Stimulated activated CD4-positive, alpha-beta T cell treated with anti-CD3 and anti-CD28 coated beads, Interleukin-1b, Interleukin-23, amount 100 ng/mL, for 1 hour (primary cell): ENCODE measurements at places on chromosomes 3 and 15.

- no peak for DNase-seq
These were observed 72.3 kb downstream of the THSD4 start for GRCh38 chr15:71187526-71187925.

GRCh38 chr3:151800431-151800830 lies 13.5 kb upstream of the AADAC start:
- DNase-seq = no peak

- DNase-seq = no peak
These were observed 60.5 kb downstream of the VGLL4 start for GRCh38 chr3:11583235-11583634.

DNA sequence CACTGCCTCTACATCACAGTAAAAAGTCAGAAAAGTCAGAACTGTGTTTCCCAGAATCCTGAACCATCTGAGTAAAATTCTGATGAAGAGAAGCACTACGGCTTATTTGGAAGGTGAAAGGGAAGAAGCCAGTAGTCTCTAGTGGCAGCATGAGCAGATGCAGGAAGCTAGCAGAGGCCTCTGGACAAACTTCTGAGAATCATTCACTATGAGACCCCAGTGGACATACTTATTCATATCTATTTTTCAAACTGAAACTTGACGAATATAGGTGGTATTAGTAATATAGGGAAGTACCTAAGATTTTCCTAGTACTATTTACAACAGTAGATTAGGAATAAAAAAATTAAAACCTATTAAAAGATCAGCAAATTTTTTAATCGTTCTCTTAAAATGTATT lies 272.8 kb upstream of the TTC14 start:
- DNase-seq = no peak

- DNase-seq = no peak
These were observed 763.8 kb downstream of the ROBO1 start for GRCh38 chr3:79003994-79004393.

GRCh38 chr3:29642393-29643033 lies 361.6 kb downstream of the RBMS3 start:
- DNase-seq = no peak

DNA sequence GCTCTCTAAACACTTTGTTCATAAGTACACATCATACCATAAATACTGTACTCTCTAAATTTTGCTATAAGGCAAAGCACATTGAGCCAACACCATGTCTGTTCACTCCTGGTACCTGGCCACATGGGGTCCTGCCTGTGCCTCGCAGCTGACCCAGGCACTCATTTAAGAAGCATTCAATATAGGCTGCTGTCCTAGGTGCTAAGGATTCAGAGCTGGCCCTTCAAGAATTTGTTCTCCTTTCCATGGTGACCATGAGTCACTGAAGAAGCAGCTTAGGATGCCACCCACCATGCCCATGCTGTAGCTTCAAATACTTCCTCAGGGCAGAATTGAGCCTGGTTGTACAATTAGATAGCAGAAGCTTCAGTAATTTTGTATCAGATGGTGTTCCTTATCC lies 119.2 kb upstream of the ZBED2 start:
- no peak for DNase-seq

GRCh38 chr3:178971614-178972013 lies 100.0 kb downstream of the ZMAT3 start:
- DNase-seq = no peak

- DNase-seq = no peak
These were observed 58.7 kb upstream of the TGFBR2 start for GRCh38 chr3:30547716-30548115.

- no peak for DNase-seq
These were observed 279.1 kb upstream of the THRB start for GRCh38 chr3:24773798-24774197.

- DNase-seq = no peak
These were observed 262.9 kb downstream of the TIGIT start for GRCh38 chr3:114556657-114557213.

- DNase-seq = no peak
These were observed 7.3 kb downstream of the CSRNP1 start for GRCh38 chr3:39146083-39146501.

GRCh38 chr15:78620021-78620526 lies 722 bp downstream of the CHRNA3 start:
- no peak for DNase-seq

DNA sequence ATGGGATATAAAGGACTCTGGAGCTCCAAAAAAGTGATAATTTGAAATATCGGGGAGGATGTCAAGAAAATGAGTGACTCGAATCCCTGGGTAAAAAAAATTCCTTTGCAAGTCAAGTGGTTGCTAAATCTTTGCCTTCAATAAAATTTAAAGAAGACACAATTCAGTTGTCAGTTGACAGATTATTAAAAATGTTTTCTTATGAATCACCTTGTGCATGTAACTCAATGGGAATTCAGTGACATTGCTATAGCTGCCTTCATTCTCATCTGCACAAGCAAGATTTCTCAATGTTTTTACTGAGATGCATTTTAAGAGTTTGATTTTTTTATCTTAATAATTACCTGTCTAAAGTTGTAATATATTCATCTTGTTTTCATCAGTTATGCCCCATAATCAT lies 264.0 kb upstream of the IL12A start:
- DNase-seq = no peak

DNA sequence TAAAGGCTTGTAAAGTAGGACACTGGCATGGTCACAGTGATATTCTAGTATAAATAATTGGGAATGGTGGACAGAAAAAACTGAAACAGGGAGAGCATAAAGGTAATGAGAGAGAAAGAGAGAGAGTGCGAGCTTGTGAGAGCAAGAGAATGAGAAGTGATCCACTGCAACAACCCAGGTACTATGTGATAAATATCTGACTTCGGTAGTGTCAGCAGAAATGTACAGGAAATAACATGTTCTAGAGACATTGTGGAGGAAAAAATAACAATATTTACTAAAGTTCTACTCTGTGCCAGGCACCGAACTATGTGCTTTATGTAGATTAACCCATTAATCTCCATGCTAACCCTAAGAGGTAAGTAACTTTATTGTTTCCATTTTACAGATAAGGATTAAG lies 425.9 kb downstream of the ZBTB20 start:
- DNase-seq = no peak

GRCh38 chr3:16028604-16029003 lies 145.9 kb upstream of the GALNT15 start:
- no peak for DNase-seq

- no peak for DNase-seq
These were observed 170.1 kb downstream of the OSBPL10 start for GRCh38 chr3:31810991-31811433.

- DNase-seq = no peak
These were observed 45.7 kb upstream of the INO80 start for GRCh38 chr15:41161736-41162135.

DNA sequence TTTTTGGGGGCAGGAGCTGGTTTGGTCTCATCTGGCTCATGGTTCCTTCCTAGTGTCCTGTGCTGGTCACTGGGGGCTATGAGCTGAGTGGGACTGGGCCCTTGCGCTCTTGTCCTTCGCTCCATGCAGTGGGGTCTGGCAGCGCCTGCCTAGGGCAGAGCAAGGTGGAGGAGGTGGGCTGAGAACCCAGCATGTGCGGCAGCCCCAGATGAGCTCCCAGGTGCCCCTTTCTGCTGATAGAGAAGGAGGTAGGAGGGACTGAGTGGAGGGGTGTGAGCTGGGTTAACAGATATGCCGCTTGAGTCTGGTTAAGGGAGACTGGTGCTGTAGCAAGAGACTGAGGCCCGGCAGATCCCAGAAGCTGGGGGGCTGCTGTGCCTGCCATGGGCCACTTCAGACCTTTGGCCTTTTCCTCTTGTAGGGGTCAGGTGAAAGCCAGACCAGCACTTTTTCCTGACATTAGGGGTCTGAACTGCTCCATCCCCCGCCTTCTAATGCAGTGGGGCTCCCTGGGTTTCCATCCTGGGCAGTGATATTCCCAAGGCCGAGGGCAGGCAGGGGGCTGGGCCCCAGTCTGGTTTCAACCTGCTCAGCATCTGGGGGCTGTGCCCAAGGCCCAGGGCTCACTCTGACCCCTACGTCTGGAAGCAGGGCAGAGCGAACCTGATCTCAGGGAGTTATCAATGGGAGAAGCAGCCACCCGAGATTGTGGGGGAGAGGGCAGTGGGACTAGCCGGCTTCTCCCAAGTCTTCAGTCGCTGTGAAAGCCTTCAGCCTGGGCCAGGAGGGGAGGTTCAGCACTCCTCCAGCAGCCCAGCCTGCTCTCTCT lies 62.9 kb upstream of the PRR23C start:
- DNase-seq = no peak

- no peak for DNase-seq
These were observed 82.8 kb downstream of the SEMA5B start for GRCh38 chr3:122944671-122945161.

DNA sequence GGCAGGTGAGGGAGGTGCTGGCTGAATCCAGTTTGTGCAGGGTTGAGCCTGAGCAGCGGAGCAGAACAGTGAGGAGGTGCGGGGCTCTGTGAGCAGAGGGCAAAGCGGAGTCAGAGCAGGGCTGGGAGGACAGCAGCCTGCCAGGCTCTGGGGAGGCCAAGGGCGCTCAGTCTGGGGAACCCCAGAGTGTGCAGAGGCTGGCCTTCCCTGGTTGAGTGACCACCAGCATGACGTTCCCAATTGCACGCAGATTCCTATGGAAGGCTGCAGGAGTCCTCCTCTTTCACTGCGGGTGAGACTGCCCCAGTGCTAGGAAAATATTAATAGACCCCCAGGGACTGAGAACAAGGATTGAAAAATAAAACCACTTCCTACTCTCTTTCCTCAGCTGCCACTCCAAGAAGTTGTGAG lies 13.2 kb downstream of the MRAS start:
- DNase-seq = no peak

- DNase-seq = no peak
These were observed 19.1 kb downstream of the GPR160 start for GRCh38 chr3:170056710-170057454.

- no peak for DNase-seq
These were observed 46.4 kb downstream of the LRIG1 start for GRCh38 chr3:66454464-66454859.

DNA sequence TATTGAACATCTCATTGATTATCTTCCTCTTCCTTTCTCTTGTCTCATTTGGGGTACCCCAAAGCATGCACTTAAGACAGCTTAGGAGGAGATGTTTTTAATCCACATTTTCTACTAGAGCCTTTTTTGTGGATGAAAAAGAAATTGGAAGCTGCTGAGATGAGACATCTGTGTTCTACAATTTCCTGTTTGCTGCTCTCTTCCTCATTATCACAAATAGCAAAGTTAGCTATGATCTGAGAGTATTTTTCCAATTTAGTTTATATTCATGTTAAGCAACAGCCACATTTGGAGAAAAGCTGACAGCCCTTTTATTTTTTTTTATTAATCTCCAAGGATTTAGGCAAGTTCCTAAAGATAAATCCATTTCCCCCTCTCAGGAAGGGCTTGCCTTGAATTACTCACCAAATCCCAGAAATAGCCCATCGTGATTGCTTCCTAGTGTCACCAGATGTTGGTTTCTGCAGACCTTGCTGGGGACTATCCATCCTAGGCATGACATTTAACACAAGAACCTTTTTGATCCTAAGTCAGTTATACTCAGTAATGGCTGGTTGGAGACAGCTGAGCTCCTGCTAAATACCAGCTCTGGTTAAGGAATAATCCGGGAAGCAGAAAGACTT lies 70.8 kb upstream of the FILIP1L start:
- no peak for DNase-seq

- no peak for DNase-seq
These were observed 54.0 kb upstream of the UMPS start for GRCh38 chr3:124676236-124676635.

DNA sequence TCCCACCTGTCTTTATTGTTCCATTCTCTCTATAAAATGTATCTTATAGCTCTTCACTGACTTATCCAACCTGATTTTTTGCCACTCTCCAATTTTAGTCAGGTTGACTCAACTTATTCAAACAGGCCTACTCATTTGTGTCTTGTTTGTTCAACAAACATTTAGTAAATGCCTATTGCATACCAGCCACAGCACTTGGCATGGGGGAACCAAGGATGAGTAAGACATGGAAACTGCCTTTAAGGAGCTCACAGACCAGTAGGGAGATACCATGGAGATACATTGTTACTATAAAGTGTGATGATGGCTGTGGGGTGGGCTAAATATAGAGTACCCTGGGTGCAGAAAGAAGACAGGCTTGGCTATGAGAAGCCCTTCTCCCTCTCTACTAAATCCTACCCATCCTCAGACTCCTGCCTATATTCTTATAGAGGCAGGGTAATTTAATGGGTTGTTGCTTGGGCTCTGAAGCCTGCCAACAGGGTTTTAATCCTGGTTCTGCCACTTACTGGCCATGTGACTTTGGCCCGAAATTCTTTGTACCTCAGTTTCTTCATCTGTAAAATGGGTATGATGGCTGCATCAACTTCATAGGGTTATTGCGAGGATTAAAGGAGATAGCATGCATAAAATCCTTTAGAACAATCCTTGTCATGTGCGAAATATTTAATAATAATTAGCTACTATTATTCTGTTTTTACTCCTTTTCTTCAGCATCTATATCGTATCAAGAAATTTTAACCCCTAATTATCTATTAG lies 348.5 kb upstream of the UMPS start:
- DNase-seq = no peak

DNA sequence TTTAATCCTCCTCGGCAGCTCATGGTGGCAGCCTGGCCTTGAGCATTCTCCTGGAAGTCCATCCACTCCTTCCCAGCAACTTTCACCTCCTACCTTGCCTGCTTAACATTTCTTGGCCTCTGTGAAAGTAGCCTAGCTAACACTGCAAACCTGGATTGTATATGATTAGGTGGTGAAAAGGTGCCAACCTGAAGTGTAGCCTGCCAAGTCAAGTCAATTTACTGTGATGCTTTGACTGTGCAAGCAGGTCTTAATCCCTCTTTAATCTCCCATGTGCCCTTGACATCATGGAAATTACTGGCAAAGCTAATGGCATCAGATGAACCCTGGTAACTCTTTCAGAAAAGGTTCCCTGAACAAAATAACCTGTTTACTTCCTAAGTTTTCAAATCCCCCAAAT lies 169.7 kb upstream of the NR2F2 start:
- no peak for DNase-seq

- no peak for DNase-seq
These were observed 123.8 kb upstream of the CMC1 start for GRCh38 chr3:28117598-28117997.

- DNase-seq = no peak
These were observed 146.1 kb downstream of the SMAD6 start for GRCh38 chr15:66848116-66848515.

DNA sequence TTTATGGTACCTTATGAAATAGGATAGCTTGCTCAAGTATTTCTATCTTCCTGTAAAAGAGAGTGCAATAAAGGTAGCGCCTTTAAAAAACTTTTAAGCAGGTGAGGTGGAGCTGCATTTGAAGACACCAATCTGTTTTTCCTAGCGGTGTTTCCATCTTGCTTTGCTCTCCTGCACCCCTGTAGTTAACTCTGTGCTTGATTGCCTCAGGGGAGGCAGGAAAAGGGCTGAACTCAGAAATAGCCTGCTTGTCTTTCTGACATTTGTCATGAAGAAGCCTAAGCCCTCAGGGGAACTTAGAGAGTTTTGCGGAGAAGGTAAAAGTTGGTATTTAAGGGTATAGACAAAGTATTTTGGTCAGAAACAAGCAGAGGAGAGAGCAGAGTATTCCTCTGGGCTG lies 63.0 kb upstream of the TPRG1 start:
- DNase-seq = no peak

GRCh38 chr3:150803440-150803985 lies 40.5 kb upstream of the SIAH2 start:
- no peak for DNase-seq
